ENCODE measurements at places on chromosomes 7 and 10. TPM values are rescaled to one million over a fixed set of nuclear protein-coding genes. Genes with fewer than 3 reads are reported as not detected.

THNSL1 gene
- total RNA-seq, result 3.0 TPM

AKR1C1 gene
- 42.0 TPM for total RNA-seq

DNA sequence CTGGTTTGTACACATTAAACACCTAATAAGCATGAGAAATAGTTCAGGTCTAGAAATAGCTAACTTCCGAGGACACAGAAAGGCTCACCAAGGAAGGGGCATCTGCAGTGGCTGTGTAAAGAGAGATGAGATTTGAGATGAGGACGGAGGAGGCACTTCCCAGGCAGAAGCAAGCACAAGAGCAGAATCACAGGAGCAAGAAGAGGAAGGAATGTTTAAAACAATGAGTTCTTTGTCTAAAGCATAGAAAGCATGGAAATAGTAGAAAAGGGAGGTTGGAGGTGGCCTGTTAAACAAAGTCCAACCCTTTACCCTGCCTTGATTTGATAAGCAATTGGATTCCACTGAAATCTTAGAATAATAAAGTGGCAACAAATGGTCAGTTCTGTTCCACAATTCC lies 11.6 kb upstream of the PON3 start:
- no peak for DNase-seq
- peaks cover 59% of the 10 kb centered on the region for H3K36me3 ChIP-seq
- H3K27ac ChIP-seq, result no peak overlapping the region

GRCh38 chr10:43230101-43230908 lies 36.6 kb downstream of the RASGEF1A start:
- no peak overlapping the region for H3K27ac ChIP-seq
- peaks cover 32% of the 10 kb centered on the region for H3K27me3 ChIP-seq
- H3K4me1 ChIP-seq, result peaks cover 13% of the 10 kb centered on the region

- H3K36me3 ChIP-seq, result no peaks in the 10 kb centered on the region
- H3K27ac ChIP-seq, result no peak overlapping the region
- H3K27me3 ChIP-seq, result no peaks in the 10 kb centered on the region
- H3K4me3 ChIP-seq, result no peak overlapping the region
- no peaks in the 10 kb centered on the region for H3K4me1 ChIP-seq
- DNase-seq, result no peak
These were observed 18.5 kb downstream of the HYAL4 start for GRCh38 chr7:123863461-123863860.

GRCh38 chr7:4706384-4707216 lies 24.5 kb downstream of the FOXK1 start:
- no peaks in the 10 kb centered on the region for H3K36me3 ChIP-seq
- H3K4me1 ChIP-seq, result peaks cover 42% of the 10 kb centered on the region
- DNase-seq, result no peak
- H3K27me3 ChIP-seq, result no peaks in the 10 kb centered on the region
- H3K27ac ChIP-seq, result peak overlapping the region; percentile 55
- no peak overlapping the region for H3K4me3 ChIP-seq

- peak overlapping the region; percentile 4 for H3K4me3 ChIP-seq
- DNase-seq, result no peak
- no peaks in the 10 kb centered on the region for H3K36me3 ChIP-seq
- H3K4me1 ChIP-seq, result peaks cover 12% of the 10 kb centered on the region
These were observed 111.1 kb downstream of the EBF3 start for GRCh38 chr10:129852829-129853561.

DNA sequence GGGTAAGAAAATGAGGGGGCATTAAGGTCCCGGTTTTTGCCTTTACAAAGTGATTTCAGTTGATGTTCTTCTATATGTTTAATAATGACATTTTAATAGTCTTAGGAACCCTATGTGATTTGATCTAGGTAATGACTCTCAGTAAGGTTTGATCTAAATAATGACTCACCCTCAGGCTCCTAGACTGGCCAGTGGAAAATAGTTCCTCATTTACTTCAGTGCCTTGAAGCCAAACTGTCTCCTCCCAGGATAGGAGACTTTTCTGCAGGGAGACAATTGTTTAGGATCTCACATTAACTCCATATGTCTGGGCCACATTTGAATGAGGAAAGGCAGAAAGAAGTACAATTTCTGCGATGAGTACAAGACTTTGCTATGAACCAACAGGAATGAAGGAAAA lies 1331.9 kb downstream of the XPNPEP1 start:
- H3K27ac ChIP-seq, result no peak overlapping the region
- no peaks in the 10 kb centered on the region for H3K27me3 ChIP-seq
- H3K4me3 ChIP-seq, result no peak overlapping the region
- H3K4me1 ChIP-seq, result no peaks in the 10 kb centered on the region

GRCh38 chr10:74544106-74544505 lies 282.3 kb upstream of the KAT6B start:
- H3K36me3 ChIP-seq, result no peaks in the 10 kb centered on the region
- no peaks in the 10 kb centered on the region for H3K27me3 ChIP-seq
- DNase-seq, result no peak
- H3K4me3 ChIP-seq, result no peak overlapping the region
- no peaks in the 10 kb centered on the region for H3K4me1 ChIP-seq

- no peaks in the 10 kb centered on the region for H3K36me3 ChIP-seq
- H3K4me1 ChIP-seq, result no peaks in the 10 kb centered on the region
- no peak for DNase-seq
- no peak overlapping the region for H3K27ac ChIP-seq
These were observed 41.5 kb upstream of the PLEKHA1 start for GRCh38 chr10:122333037-122333436.

MCM10 gene
- total RNA-seq, result 0.78 TPM

MBLAC1 gene
- total RNA-seq, result 3.0 TPM

GRCh38 chr7:8618441-8619070 lies 185.1 kb downstream of the NXPH1 start:
- H3K4me1 ChIP-seq, result no peaks in the 10 kb centered on the region
- no peaks in the 10 kb centered on the region for H3K36me3 ChIP-seq
- H3K27ac ChIP-seq, result no peak overlapping the region

- no peak for DNase-seq
- no peak overlapping the region for H3K4me3 ChIP-seq
- no peaks in the 10 kb centered on the region for H3K4me1 ChIP-seq
- H3K27ac ChIP-seq, result no peak overlapping the region
These were observed 134.8 kb downstream of the CFAP58 start for GRCh38 chr10:104488439-104488832.

ITIH2 gene
- 1.3 TPM for total RNA-seq

PON1 gene
- total RNA-seq, result 0.49 TPM

- peak; percentile 89 for DNase-seq
- peaks cover 5% of the 10 kb centered on the region for H3K4me1 ChIP-seq
- H3K27me3 ChIP-seq, result peaks cover 16% of the 10 kb centered on the region
- peak overlapping the region; percentile 59 for H3K4me3 ChIP-seq
- H3K27ac ChIP-seq, result peak overlapping the region; percentile 92
- no peaks in the 10 kb centered on the region for H3K36me3 ChIP-seq
These were observed 494 bp upstream of the BMPR1A start for GRCh38 chr10:86755740-86756510.

HOXA1 gene
- 0.75 TPM for total RNA-seq

DNA sequence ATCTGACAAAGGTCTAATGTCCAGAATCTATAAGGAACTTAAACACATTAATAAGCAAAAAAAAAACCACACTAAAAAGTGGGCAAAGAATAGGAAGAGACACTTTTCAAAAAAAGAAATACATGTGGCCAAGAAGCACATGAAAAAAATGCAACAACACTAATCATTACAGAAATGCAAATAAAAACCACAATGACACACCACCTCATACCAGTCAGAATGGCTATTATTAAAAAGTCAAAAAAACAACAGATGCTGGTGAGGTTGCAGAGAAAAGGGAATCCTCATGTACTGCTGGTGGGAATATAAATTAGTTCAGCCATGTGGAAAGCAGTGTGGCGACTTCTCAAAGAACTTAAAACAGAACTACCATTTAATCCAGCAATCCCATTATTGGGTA lies 119.0 kb downstream of the LMBR1 start:
- H3K27me3 ChIP-seq, result no peaks in the 10 kb centered on the region
- H3K4me3 ChIP-seq, result no peak overlapping the region
- no peak overlapping the region for H3K27ac ChIP-seq

CTTNBP2 gene
- total RNA-seq, result 6.3 TPM

GRCh38 chr7:134685250-134685649 lies 38.6 kb downstream of the BPGM start:
- H3K27ac ChIP-seq, result no peak overlapping the region
- peaks cover 5% of the 10 kb centered on the region for H3K36me3 ChIP-seq
- H3K4me3 ChIP-seq, result no peak overlapping the region
- no peaks in the 10 kb centered on the region for H3K27me3 ChIP-seq
- no peaks in the 10 kb centered on the region for H3K4me1 ChIP-seq

DNA sequence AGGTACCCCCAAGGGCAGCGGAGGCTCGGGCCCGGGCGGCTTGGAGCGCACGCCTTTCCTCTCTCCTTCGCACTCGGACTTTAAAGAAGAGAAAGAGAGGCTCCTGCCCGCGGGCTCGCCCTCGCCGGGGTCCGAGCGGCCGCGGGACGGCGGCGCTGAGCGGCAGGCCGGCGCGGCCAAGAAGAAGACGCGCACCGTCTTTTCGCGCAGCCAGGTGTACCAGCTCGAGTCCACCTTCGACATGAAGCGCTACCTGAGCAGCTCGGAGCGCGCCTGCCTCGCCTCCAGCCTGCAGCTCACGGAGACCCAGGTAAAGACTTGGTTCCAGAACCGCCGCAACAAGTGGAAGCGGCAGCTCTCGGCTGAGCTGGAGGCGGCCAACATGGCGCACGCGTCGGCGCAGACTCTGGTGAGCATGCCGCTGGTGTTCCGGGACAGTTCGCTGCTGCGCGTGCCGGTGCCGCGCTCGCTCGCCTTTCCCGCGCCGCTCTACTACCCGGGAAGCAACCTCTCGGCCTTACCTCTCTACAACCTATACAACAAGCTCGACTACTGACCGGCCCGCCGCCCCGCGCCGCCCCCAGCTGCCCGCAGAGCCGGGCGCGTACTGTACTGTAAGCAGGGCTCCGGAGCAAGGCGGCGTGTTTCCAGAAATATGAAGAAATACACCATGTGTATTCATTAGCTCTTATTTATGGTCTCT lies 1.8 kb downstream of the HMX2 start:
- no peaks in the 10 kb centered on the region for H3K36me3 ChIP-seq
- H3K4me1 ChIP-seq, result peaks cover 41% of the 10 kb centered on the region
- no peak overlapping the region for H3K27ac ChIP-seq
- peaks cover 89% of the 10 kb centered on the region for H3K27me3 ChIP-seq
- peak; percentile 70 for DNase-seq
- H3K4me3 ChIP-seq, result peak overlapping the region; percentile 43

- H3K4me3 ChIP-seq, result no peak overlapping the region
- no peaks in the 10 kb centered on the region for H3K4me1 ChIP-seq
- H3K27ac ChIP-seq, result no peak overlapping the region
- H3K36me3 ChIP-seq, result no peaks in the 10 kb centered on the region
- DNase-seq, result no peak
These were observed 73.7 kb downstream of the BMPR1A start for GRCh38 chr10:86830043-86830591.

DNA sequence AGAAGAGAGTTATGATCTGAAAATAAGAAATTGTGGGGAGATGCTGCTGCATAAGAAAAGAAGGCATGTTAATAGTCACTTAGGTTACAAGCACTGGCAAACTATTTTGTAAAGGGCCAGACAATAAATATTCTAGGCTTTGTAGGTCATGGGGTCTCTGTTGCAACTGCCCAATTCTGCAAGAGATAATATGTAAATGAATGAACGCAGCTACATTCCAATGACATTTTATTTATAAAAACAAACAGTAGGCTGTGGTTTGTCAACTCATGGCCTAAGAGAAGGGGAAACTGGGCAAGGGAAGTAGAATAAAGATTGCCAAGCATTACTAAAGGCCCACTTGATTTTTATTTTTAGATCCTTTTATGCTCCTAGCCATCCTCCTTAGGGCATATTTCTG lies 133.1 kb downstream of the RAPGEF5 start:
- H3K27me3 ChIP-seq, result no peaks in the 10 kb centered on the region
- H3K27ac ChIP-seq, result no peak overlapping the region
- H3K36me3 ChIP-seq, result no peaks in the 10 kb centered on the region
- H3K4me1 ChIP-seq, result peaks cover 11% of the 10 kb centered on the region
- no peak for DNase-seq
- H3K4me3 ChIP-seq, result no peak overlapping the region

DNA sequence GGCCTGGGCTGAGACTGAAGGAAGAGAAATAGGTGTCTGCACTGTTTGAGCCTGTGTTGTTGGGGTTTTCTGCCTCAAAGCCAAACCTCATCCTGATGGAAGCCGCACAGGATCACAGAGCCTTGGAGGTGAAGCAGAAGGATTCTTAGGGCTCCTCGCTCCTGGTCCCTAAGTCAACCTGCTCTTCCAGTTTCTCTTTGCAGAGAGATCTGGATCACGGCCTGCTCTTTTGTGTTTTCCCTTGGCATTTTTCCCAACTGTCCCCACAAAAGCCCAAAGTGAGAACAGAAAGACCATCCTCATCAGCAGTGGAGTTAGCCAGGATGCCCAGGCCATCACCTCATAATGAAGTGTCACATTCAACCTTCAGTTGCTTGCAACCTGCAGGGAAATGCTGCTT lies 20.3 kb upstream of the PPIA start:
- no peaks in the 10 kb centered on the region for H3K27me3 ChIP-seq
- H3K27ac ChIP-seq, result no peak overlapping the region
- no peaks in the 10 kb centered on the region for H3K4me1 ChIP-seq
- no peaks in the 10 kb centered on the region for H3K36me3 ChIP-seq
- H3K4me3 ChIP-seq, result no peak overlapping the region

GRCh38 chr7:155739538-155740143 lies 72.6 kb downstream of the SHH start:
- H3K4me1 ChIP-seq, result peaks cover 6% of the 10 kb centered on the region
- no peaks in the 10 kb centered on the region for H3K27me3 ChIP-seq
- DNase-seq, result no peak
- H3K4me3 ChIP-seq, result no peak overlapping the region
- no peak overlapping the region for H3K27ac ChIP-seq

SFMBT2 gene
- 16.1 TPM for total RNA-seq

ENO4 gene
- not detected for total RNA-seq

WASL gene
- 40.0 TPM for total RNA-seq

DNA sequence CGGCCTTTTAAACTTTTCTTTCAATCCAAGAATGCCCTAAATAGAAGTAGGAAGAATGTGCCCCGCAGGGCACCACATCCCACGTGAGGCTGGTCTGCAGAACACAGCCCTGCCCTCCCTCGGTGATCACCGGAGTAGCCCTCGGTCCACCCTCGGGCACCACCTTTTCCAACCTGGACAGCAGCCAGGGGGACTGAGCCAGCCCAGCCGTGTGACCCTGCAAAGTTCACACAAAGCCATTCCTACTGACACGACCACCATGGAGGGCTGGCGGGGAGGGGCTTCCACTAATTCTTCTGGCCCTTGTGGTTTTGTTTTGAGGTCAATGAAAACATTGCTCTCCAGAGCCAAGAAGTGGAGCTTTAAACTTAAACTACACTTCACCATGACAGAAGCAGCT lies 132.2 kb downstream of the TCERG1L start:
- peak; percentile 49 for DNase-seq
- H3K27me3 ChIP-seq, result peaks cover 8% of the 10 kb centered on the region
- no peaks in the 10 kb centered on the region for H3K36me3 ChIP-seq
- H3K27ac ChIP-seq, result no peak overlapping the region
- no peak overlapping the region for H3K4me3 ChIP-seq

DNA sequence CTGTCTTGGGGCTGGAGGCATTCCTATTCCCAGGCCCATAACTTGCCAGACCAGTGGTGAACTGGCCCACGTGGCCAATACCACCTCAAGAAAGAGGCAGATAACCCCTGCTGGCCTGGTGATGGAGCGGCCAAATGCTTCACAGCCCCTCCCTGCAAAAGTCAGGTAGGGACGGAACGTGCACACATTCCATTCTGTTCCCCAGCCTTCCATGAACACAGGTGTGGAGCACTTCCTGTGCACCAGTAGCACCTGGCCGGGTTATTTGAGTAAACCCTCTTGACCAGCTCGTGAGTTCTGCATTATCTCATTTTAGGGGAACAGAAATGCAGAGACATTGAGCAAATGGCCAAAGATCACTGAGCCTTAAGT lies 134.4 kb downstream of the SH3PXD2A start:
- H3K27me3 ChIP-seq, result no peaks in the 10 kb centered on the region
- H3K27ac ChIP-seq, result no peak overlapping the region
- H3K4me1 ChIP-seq, result no peaks in the 10 kb centered on the region
- DNase-seq, result no peak
- H3K4me3 ChIP-seq, result no peak overlapping the region
- H3K36me3 ChIP-seq, result no peaks in the 10 kb centered on the region

Measured in upper lobe of right lung (tissue), 1 donor.